ENCODE measurements at places on chromosomes 5 and 9.

DNA sequence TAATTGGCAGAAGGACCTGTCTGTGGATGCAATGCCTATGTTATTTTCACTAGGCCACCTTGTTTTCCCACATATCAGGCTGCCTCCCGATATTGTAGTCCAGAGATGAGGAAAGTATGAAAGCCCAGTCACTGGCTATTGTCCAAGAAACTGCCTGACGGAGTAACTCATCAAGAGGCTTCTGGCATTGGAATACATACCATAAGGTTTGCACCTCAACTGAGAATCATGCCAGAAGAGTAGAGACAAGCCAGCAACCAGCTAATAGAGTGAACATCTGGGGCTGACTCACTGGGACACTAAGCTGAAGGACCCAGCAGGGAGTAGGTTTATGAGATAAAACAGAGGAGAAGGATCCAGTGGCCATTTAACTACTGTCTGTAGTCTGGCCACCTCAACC, 137.2 kb upstream of the FST start:
- no peak for DNase-seq

GRCh38 chr5:82521431-82522051, 243.4 kb upstream of the RPS23 start:
- DNase-seq = no peak

DNA sequence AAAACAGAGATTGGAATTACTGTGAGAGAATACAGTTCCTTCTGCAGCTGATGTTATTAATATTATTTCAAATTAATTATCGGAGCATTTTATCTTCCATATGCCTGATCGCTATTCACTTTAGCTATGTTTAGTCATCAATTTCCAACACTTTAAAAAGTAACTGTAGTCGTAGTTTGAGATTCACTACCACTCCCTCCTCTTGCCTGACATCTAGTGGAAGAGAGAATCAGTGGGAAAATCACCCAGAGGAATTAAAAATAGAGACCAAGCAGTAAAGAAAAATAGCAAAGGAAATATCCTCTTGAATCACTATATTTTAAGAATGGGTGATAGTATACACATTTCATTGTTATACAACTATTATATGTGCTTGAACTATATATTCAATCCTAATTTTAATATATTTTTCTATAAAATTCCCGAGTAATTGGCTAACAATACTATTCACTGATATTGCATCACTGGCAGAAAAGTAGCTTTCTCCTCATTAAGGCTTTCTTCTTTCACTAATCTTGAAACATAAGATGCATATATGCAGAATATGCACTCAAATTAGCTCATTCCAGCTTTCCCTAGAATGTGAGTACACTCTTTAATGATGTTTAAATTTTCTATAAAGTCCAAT, 708.7 kb downstream of the CDH9 start:
- DNase-seq = no peak

DNA sequence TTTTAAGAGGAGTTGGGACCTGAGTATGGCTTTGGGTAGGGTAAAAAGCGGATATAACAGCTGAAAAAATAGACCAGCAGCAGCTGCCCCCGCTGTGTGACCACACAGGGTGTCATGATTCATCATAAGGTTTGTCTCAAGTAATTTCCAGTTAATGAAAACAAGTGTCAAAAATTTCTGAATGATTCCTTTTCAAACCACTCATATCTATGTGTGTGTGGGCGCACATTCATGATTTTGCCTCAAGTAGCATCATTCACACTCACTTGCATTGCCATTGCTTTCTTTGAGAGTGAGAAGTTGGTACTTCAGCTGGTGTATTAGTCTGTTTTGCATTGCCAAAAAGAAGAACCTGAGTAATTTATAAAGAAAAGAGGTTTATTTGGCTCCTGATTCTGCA, 12.1 kb upstream of the TNFAIP8 start:
- DNase-seq = no peak

GRCh38 chr5:170534941-170535340, 31.1 kb downstream of the KCNIP1 start:
- DNase-seq = no peak

GRCh38 chr5:132807163-132807838, 5.8 kb upstream of the SOWAHA start:
- DNase-seq = no peak

DNA sequence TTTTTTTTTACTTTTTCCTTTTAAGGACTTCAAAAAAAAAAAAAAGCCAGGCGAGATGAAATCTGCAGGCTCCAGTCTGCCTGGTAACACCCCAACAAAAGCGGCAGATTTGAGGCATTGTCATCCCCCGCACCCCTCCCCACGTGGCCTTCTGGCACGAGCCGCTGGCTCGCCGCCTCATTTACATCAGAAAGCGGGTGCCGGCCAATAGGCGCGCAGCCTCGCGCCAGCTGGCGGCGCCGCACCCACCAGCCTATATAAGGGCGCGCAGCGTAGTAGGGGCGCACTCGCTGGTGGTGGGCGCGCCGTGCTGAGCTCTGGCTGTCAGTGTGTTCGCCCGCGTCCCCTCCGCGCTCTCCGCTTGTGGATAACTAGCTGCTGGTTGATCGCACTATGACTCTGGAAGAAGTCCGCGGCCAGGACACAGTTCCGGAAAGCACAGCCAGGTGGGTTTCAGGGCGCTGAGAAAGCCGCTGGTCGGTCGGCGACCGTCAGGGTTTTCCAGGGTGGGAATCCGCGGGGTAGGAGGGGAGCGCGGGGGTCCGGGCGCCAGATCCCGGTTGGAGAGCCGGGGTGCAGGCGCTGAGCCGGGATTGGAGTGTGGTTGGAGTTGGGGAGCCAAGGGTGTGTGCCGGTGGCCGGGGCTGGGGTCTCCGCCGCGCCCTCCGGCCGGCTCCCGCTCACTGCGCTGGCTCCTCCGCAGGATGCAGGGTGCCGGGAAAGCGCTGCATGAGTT, at the start of gene GADD45G:
TSS of gene GADD45G (plus strand) at position 284 of the 736 bp plus-strand sequence. CDS start at position 394, 110 bp downstream.
- DNase-seq = peak; percentile 91

DNA sequence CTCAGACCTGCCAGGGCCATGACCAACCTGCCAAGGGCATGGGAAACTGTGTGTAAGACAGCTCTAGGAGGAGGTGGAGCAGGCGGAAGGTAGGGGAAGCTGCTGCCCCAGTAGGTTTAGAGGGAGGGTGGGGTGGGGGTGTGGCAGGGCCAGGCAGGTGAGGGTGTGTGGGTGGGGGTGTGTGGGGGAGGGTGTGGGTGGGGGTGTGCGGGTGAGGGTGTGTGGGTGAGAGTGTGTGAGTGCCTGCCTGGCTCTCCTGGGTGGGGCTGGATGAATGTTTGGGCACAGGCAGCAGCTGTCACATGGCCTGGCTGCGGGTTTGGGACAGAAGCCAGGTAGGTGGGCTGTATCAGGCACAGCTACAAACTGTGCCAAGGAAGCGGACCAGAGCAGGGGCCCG, 8.8 kb upstream of the N4BP3 start:
- no peak for DNase-seq

DNA sequence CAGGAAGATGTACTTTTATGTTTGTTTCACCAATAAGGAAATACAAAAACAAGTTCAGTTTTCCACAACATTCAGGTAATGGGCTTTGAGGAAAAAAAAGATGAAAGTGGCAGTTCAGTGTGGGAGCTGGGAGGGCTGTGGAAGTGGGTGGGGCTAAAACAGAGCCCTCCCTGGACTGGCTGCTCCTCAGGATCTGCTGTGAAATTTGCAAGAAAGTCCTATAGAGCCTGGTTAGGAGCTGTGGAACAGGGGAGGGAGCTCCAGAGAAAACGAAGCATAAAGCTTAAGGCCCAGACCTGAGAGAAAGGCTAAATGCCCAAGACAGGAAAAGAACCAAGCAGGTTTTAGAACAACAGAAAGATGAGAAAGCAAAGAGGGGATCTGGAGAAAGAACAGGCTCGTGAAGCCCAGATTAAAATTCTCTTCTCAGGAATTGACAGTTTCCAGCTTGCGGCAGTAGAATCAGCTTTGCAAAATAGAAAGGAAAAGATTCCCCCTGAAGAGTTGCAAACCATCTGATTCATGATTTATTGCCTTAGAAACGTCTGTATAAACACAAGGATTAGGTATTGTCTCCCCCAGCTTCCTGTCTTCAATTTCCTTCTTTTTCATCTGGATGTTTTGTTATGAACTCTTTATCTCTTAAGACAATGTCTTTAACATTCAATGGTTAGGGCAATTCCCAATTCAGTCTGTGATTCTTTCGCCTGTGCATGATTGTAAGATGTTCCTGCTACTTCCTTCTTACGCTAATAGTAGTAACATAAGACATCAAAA, 26.3 kb upstream of the CRHBP start:
- DNase-seq = no peak

DNA sequence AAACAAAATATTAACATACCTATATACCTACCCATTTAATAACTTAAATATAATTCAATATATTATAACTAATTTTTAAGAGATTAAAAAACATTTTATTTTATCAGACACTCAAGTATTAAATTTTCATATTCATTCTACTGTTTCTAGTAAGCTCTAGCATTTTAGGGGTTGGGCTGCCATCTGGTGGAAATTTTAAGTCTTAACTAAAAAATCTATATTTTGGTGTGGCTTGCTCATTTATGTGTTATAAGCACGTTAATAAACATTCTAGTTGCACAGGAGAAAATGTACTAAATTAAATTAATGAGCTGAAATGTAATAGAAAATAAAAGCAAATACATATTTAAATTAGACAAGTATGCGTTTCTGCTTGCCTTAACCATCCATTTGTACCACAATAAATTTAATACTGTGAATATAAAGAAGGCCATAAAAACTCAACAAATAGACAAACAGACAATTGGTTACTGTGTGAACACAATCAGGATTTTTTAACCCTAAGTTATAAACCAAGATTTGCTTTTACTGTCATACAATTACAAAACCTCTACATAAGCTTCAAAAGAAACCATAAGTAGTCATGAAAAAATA, 1728.3 kb upstream of the CDH9 start:
- DNase-seq = no peak

- DNase-seq = no peak
These were observed 291.1 kb downstream of the MLLT3 start for GRCh38 chr9:20331095-20331685.

DNA sequence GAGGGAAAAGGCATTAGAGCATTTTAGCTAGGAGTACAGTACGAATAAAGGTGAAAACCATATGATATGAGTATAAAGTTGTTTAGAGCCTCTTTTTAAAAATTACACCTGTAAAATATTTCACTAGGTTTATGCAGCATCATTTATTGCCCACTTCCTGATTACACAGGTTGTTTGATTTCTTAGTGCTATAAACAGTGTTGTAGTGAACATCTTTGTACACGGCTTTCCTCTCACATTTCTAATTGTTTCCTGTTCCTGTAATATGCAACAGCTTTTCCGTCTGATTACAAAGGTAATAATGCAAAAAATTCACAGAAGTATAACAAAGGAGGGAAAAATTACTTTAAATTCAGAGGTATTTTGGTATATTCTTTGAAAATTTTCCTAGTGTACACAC, 13.0 kb downstream of the STOM start:
- no peak for DNase-seq

- DNase-seq = no peak
These were observed 26.2 kb downstream of the CAMK2A start for GRCh38 chr5:150263375-150263775.

DNA sequence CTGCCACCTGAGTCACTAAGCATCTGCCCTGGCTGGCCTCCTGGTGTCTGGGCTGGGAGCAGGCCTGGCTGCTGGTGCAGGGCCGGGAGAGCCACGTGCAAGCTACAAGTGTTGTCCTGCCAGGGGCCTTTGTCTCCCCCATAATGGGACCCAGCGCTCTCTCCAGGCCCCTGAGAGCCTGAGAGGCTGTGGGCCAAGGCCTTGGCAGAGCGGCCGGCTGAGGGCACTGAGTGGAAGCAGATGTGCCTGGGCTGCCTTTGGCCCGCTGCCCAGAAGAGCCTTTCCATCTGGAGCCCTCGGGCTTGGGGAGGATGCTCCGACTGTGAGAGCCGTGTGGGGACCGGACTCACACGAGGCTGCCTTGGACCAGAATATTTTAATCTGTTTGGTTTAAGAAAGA, 185.5 kb downstream of the RGS3 start:
- DNase-seq = peak; percentile 78

- DNase-seq = no peak
These were observed 87.4 kb downstream of the SGCD start for GRCh38 chr5:156414391-156414790.

DNA sequence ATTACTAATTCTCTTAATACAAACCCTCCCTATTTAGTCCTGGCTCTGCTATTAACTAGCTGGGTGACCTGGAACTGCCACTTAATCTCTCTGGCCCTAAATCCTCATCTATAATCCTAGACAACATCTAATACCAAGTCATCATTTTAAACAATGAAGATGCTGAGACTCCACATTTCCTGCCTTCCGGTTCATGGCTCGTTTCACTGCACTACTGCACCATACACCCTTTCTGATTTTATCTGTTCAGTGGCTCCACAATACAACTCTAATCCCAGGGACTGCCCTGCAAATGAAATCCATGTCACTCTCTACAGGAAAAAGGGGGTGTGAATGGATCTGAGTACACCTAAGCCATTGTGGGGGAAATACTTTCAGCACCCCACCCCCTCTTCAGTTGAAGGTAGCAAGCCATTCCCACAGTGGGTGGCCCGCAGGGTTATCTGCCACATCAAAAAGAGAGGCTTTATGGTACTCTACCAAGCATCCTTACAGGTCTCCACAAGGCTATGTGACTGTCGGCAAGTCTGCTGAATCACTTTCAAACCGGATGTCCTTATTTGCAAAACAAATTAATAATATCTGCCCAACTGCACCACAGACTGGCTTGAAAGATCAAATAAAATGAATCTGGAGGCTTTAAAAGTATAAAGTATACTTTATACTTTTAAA, 89.5 kb downstream of the EPB41L4A start:
- DNase-seq = no peak

DNA sequence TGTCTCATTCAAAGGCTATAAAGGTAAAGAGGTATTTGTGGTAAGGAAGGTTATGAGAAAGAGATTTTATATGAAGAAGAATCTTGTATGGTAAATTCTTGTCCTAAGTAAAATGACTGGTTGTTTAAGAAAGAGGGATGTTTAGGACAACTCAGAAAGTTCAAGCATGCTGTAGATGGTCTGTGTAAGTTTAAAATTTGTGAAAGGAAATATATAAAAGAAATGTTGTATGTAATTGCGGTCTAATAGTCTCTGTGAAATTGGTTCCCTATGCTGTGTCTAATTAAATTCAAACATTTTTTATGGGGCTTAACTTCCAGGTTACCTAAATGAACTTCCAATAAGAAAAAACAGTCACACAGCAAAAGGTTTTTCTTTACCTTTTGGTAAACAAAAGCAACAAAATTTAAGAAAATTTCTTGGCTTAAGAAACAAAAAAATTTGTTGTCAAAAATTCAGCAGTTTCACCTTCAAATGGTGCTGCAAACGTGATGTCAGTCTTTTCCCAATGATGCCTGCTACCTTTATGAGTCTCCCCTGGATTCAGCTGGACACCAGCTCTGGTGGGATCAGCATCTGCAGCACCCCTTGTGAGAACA, 83.0 kb upstream of the FCN1 start:
- DNase-seq = no peak

DNA sequence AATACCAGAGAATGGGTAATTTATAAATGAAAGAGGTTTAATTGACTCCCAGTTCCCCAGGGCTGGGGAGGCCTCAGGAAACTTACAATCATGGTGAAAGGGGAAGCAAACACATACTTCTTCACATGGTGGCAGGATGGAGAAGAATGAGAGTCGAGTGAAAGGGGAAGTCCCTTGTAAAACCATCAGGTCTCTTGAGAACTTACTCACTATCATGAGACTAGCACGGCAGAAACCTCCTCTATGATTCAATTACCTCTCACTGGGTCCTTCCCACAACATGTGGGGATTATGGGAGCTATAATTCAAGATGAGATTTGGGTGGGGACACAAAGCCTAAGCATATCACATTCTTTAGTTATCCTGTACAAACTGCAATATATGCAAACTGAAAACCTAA, 609.4 kb downstream of the MTRR start:
- DNase-seq = no peak

All from left ventricle myocardium inferior (tissue), 1 donor.